H1 (cell line): ENCODE measurements at places on chromosomes 11 and 22. TPM values are rescaled to one million over a fixed set of nuclear protein-coding genes. Genes with fewer than 3 reads are reported as not detected.

- DNase-seq, result no peak
- peaks cover 20% of the 10 kb centered on the region; the same call in 1 of the 2 replicates for H3K36me3 ChIP-seq
- H3K4me3 ChIP-seq, result peak overlapping the region; percentile 42
- H3K4me1 ChIP-seq, result peaks cover 33% of the 10 kb centered on the region
- no peak overlapping the region for H3K27ac ChIP-seq
Observed at GRCh38 chr22:19760951-19761724, 560 bp downstream of the TBX1 start.

GRCh38 chr11:110490886-110491285 is 61.1 kb downstream of the FDX1 start:
- no peak overlapping the region for H3K27ac ChIP-seq
- no peak overlapping the region for H3K4me3 ChIP-seq
- no peaks in the 10 kb centered on the region; the same call in 1 of the 2 replicates for H3K4me1 ChIP-seq
- DNase-seq, result no peak
- no peaks in the 10 kb centered on the region for H3K27me3 ChIP-seq
- H3K36me3 ChIP-seq, result no peaks in the 10 kb centered on the region

DNA sequence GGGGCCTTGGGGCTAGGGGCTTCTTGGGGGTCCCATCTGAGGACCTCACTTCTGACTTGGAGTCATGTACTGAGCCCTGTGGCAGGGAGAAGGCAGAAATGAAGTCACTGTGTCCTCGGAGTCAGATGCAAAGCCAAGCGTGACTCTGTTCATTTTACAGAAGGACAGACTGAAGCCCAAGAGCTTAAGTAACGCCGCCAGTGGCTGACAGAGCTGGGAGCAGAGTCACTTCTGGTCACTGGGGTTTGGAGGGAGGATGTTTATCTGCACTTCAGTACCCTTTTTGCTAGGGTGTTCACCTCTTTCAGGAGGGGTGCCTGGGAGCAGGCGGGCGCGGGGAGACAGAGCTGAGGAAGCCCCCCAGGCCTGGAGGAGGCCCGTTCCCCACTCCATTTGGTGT is 10.7 kb downstream of the CD6 start:
- DNase-seq, result no peak
- H3K36me3 ChIP-seq, result no peaks in the 10 kb centered on the region
- no peaks in the 10 kb centered on the region for H3K27me3 ChIP-seq
- H3K4me1 ChIP-seq, result no peaks in the 10 kb centered on the region
- no peak overlapping the region for H3K27ac ChIP-seq

Gene OR52I2
- not detected in 2 replicates for polyA plus RNA-seq

Gene SHANK2
- 10.1 and 15.5 TPM in 2 replicates for polyA plus RNA-seq
